Endothelial cell of umbilical vein (primary cell): ENCODE measurements at places on chromosomes 7 and 10.

DNA sequence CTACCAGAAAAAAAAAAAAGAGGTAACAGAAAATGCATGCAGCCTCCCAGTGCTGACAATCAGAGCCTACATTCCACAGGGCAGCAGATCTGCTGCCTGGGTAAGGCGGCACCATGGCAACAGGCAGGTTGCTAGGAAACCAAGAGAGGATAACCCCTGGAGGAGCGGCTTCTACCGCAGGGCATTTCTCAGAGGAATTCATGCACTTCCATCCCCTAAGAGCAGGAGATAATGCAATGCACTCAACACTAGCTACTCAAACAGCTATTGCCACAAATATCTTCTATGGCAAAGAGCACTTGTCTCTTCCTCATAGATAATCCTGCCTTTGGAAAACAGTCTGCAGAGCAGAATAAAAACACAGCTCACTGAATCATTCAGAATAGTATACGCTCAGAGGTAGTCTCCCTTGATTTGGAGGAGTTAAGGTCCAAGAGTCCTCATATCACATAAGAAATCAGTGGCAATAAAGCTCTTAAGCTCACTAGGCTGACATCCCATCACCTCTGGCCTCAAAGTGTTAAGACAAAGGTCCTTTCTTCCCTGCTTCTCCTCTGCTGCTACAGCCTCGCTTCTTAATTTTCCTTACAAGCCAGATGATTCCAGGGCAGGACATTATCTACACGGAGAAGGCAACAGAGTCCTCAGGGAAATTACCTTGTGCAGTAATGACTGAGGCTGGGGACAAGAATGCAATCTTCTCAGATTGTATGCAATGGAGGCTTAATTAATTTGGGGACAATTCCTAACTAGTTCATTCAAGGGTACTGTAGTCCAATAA lies 10.7 kb downstream of the PSAP start:
- peak; percentile 63 for DNase-seq

GRCh38 chr7:117084286-117084685 lies 131.0 kb downstream of the ST7 start:
- no peak for DNase-seq

- peak; percentile 68 for DNase-seq
Measured at GRCh38 chr10:132637477-132638129, 100.0 kb downstream of the INPP5A start.

GRCh38 chr10:91974960-91975359 lies 51.4 kb downstream of the BTAF1 start:
- no peak for DNase-seq

GRCh38 chr7:127189886-127190285 lies 62.9 kb downstream of the GRM8 start:
- no peak for DNase-seq

DNA sequence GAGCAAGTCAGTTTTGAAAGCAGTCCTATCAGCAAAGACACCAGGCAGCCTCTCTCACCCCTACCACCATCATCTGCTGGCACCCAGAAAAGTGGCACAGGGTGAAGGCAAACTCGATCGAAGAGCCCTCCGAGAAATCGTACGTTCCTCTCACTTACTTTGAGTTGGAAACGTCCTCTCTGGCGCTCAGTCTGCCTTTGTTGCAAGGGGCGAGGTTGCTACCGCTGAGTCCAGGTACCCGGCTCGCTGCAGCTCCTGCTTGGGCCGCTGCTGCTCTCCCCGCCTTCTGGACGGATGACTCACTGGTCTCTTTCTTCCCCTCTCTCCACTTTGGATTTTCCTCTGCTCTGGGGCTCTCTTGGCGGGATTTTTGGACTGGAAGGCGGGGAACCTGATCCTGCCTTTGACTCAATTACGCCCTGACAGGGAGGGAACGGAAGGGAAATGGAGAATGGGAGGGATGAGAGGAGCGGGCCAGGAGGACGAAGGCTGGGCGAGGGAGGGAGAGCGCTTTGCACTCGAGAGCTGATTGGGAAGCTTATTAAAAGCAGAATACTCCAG lies at the start of gene PTN:
PTN (minus strand) TSS at position 453 of the 561 bp plus-strand sequence. CDS start 88,760 bp downstream, outside the sequence.
- no peak for DNase-seq

DNA sequence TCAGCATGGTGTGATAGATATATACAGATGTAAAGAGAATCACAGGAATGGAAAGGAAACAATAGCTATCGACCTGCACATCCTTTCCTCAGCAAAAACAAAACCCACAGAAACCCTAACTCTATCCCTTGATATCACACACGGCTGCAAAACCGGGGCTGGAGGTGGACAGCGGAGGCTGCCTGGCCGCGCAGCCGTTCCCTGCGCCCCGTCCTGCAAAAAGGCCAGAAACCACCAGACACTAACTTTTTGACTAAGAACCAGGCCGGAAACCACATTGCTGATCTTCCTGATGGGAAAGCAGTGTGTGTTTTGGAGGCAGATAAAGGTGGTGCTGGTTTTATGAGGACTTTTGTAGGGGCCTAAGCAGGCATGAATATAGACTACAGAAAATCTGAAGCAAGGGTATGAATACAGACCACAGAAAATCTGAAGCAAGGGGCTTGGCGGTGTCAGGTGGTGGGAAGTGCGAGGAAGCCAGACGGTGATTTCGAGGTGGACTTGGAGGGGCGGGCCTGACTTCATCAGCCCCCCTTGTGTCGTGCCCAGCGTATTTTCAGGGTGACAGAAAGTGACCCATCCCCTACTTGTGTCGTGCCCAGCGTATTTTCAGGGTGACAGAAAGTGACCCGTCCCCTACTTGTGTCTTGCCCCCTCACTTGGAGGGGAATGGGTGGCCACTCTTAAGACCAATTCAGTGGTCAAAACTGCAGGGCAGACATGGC lies 123.3 kb downstream of the WDR37 start:
- DNase-seq = no peak

GRCh38 chr7:36286226-36286625 lies 103.4 kb upstream of the ANLN start:
- DNase-seq = no peak

DNA sequence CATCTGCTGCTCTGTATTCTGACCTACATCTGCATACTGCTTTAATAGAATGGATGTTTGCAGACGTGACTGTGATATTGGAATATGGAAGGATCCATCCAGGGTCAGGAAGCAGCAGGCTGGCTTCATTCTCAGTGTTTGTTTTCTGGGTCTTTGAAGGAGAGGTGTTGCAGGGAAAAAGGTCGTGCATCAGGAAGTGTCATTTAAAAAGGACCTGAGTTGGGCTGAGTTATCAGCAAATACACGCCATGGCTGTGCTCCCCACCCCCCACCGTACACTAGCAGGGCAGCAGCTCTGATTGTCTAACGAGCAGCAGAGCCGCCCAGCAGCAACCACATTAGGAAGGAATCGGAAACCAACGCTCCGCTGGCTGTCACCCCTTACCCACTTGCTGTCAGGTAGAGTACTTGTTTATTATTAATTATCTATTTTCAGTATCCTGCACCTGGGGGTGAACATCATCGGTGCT lies 63.1 kb upstream of the STEAP1B start:
- DNase-seq = peak; percentile 68

DNA sequence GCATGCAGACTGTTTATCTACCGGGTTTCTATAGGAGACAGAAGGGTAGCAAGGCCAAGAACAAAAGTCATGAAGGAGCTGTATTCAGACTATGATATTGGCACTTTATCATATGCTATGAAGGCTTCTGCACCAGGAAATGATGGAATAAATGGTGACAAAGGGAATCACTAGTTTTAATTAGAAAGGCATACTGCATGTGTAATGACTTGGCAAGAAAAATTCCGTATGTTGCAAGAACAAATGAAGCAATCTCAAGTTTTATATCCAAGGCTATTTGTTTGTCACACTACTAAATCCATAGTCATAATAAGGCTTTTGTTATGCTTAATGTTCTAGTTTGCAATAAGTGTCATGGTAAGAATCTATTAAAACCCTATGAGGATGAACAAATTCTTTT lies 230.9 kb downstream of the ZEB1 start:
- no peak for DNase-seq

- DNase-seq = peak; percentile 78
Measured at GRCh38 chr10:14560274-14560673, 214.4 kb downstream of the FAM107B start.

DNA sequence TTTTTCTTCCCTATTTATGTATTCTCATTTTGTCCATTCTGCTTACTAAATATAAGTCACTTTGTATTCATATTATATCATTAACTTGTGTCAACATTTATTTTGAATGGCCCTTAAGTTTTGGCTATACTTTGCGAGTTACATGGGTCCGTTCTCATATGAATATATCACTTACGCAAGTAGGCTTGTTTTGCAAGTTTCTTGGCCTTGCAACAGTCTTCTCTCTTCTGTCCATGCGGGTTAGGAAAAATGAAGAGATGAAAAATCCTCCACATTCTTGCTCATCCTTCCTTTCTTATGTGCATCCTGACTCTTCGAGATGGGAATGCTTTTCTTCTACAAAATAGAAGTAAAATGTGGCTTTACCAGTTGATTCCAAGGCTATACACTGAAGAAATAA lies 82.8 kb downstream of the GPR158 start:
- DNase-seq = no peak

- DNase-seq = no peak
Measured at GRCh38 chr7:25636871-25637283, 408.6 kb upstream of the NPVF start.

DNA sequence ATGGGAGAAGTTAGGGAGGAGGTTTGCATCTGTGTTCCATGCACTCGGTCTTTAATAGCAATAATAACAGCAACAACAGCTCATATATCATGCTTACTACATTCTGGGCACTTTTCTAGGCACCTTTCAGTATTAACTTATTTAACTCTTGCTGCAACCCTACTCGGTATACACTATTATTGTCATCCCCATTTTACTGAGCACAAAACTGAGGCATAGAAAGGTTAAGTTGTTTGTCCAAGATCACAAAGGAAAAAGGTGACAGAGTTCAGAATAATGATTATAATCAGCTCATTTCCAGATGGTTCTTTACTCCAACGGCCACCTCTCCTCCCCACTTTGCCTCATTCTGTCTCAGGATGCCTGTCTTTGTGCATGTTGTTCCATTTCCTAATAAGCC lies 102.1 kb upstream of the ABI1 start:
- DNase-seq = no peak

GRCh38 chr10:94376865-94377264 lies 14.1 kb upstream of the NOC3L start:
- DNase-seq = no peak

DNA sequence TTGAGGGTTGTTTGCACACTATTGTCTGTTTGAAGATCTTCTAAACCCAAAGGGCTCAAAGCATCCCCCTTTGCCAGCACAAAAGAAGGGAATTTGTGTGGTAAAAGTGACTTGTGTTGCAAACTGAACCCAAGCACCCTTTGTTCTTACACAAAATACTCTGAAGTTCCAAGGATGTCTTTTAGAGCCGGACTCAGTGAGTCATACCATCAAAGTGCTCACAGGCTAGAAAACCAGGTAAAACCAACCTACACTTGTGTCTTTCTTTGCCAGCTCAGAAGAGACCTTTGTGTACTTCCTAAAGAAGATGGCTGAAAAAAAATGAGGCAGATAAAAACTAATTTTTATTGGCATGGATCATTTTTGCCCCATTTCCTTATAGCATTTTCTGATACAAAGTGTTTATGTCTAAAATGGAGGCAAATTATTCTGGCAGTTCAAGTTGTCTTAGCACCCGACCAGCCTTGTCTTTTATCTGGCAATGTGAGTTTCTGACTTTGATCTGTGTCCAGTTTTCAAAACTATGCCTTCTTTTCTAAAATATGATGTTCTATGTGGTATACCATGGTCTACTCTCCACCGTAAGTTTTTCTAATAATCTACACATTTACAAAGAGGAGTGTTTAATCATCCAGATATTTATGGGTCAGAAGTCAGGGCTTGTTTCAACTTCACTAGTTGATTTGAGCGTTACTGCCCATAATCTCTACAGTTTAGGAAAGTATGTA lies 128.4 kb upstream of the FZD1 start:
- DNase-seq = no peak
